ENCODE measurements at places on chromosomes 6 and 20. TPM values are rescaled to one million over a fixed set of nuclear protein-coding genes. Genes with fewer than 3 reads are reported as not detected.
A peak's percentile ranks its signal among the peaks of the same experiment; 100 is the strongest.

- DNase-seq = no peak
Observed at GRCh38 chr6:14380901-14381828, 263.6 kb downstream of the CD83 start.

- no peak for DNase-seq
Observed at GRCh38 chr6:32129297-32130088, 595 bp downstream of the FKBPL start.

- DNase-seq = no peak
Observed at GRCh38 chr6:122788208-122788607, 850 bp upstream of the SMPDL3A start.

DNA sequence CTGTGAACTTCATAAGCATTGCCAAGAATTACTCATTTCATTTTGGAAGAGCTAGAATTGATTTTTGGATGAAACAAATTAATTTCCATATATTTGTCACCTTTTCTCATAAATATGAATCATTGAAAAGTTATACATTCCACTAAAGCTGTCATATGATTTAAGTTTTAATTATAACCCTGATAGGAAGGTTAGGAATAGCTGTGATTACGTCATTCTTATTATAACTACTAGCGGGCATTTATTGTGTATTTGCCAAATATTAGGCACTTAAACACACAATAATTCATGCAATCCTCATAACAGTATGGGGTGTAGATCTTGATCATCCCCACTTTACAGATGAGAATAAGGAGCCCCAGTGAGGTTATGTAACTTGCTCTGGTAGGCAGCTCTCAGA is 77.4 kb upstream of the ENPP5 start:
- DNase-seq = no peak

DNA sequence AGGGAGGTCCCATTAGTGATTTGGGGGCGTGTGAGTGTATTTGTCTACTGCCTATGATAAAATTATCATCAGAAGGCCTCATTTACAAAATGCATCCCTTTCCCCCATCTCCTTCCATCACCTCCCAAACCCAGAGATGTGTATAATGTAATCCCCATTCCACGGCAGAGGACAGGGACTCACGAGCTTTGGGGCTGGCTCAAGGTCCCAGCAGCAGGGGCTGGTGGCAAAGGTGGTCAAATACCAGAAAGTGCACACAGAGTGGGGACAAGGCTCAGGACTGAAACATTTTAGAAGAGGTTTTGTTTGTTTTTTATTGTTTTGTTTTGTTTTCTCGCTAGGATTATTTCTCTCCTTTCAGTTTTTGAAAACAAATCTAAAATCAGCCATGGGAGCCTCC is 68.5 kb upstream of the TOP1 start:
- no peak for DNase-seq

GRCh38 chr20:10565191-10565921 is 108.4 kb downstream of the JAG1 start:
- DNase-seq = peak; percentile 53

SRSF12 gene
- total RNA-seq = 0.10 TPM

TRIM38 gene
- total RNA-seq = 5.2 TPM

GGTLC1 gene
- not detected for total RNA-seq

DNA sequence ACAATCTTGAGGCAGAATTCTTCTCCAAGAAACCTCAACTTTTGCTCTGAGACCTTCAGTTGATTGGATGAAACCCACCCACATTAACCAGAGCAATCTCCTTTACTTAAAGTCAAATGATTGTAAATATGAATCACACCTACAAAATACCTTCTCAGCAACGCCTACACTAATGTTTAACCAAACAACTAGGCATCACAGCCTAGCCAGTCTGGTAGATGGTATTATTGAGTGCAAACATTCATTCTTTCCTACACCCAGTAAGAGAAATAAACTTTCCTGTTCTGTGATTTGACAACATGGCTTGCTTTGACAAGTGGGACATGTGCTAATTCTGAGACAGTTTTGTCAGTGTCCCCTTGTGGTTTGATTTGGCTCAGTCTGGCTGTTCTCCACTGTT is 252.2 kb downstream of the HACE1 start:
- DNase-seq = no peak

DNA sequence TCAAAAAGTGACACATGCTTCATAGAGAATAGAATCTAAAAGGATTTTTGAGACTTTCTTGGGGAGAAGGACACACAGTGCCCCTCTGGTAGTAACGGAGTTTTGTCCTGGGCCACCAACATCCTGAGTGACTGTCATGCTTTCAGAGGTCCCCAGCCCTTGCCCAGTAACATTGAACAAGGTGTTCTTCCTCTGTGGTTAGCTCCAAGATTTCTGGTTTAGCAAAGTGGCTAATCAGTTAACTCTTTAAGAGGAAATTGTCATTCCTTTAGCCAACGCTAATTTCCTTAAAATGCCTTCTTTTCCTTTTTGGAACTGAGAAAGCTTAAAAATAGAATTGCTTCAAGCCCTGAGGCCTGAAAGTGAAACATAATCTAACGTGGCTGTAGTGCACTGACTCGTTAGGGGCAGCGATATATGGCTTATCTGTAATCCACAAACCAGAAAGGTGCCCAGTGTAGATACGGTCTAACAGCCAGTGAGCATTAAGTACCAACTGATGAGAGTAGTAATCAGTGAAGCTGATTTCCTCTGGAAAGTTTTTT is 7.8 kb downstream of the E2F3 start:
- DNase-seq = no peak

- no peak for DNase-seq
Observed at GRCh38 chr20:24682496-24682985, 213.1 kb downstream of the SYNDIG1 start.

ZBTB46 gene
- total RNA-seq = 6.8 TPM

PDE7B gene
- not detected for total RNA-seq

GRCh38 chr6:124119596-124119995 is 315.9 kb downstream of the NKAIN2 start:
- DNase-seq = no peak

BTN1A1 gene
- not detected for total RNA-seq

GRCh38 chr20:51199920-51200319 is 177.0 kb upstream of the KCNG1 start:
- no peak for DNase-seq

DNA sequence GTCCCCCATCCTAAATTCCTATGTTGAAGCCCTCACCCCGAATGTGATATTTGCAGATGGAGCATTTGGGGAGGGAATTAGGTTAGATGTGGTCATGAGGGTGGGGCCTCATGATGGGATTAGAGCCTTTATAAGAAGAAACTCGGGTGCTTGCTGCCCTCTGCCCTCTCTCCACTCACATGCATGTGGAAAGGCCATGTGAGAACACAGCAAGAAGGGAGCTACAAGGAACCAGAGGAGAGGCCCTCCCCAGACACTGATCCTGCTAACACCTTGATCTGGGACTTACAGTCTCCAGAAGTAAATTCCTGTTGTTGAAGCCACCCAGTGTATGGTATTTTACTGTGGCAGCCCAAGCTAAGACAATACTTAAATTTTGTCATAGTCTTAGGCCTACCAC is 69.6 kb upstream of the TULP1 start:
- no peak for DNase-seq

TNF gene
- total RNA-seq = not detected

DNA sequence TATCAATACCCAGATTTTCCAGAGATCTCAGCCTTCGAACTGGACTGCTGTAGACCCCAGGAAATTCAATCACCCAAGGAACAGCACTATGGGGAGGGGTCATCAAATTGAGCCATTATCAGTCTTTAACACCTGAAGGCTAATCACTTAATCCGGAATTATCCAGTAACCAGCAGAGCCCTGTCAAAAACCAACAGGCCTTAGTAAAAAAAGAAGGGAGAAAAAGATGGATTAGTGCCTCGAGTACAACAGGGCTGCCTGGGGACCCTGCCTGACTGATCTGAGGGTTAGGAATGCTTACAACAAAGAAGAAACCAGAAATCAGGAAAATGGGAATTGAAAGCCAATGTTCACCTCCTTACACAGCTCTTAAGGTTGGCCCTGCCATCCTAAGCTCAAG is 7.6 kb downstream of the RRAGD start:
- no peak for DNase-seq

DNA sequence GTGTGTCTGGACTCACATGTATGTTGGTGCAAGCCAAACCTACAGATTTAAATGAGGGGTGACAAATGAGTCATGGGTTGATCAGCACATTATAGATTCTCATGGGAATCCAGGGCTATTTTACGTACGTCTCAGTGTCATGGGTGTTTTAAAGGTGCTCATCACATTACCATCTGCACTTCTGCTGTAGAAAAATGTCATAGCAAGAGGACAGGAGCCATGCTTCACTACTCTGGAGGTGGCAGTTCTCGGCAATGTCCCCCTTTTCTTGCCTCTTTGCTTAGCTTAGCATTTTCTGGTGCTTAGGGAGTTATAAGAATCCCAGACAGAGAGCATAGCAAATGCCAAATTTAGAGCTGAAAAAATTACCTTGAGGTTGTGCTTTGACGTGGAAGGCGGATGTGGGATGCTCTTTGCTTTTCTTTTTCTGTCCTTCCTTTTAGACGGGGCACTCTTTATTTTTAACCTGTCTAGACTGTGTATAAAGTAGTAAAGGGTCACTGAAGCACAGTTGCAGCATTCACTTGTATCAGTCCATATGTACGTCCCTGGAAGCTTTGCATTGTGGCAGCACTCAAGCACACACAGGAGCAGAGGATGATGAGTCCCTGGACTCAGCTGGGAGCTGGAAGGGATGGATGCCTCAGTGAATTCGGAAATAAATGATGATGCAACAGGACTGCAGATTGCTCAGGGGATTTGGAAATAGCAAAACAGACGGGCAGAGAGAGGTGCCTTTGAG is 139.7 kb downstream of the SYNDIG1 start:
- no peak for DNase-seq

DNA sequence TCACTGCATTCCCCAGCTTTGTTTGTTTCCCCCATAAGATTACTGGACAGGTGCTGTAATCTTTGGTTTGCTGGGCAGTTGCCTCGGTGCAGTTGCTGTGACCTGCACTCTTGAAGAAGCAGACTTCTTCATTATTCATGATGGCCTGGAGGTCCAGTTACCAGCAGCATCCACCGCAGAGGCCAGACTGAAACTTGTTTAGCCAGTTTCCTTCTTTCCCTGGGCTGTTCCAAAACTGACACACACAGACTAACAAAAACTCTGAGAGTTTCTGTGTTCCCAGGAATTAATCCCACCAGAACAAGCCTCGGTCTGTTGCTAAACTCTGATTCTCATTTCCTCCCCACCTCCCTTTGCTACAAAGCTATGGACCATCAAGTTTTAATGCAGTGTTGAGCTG is 144.1 kb downstream of the QRSL1 start:
- DNase-seq = no peak

DLL1 gene
- 4.7 TPM for total RNA-seq

DNA sequence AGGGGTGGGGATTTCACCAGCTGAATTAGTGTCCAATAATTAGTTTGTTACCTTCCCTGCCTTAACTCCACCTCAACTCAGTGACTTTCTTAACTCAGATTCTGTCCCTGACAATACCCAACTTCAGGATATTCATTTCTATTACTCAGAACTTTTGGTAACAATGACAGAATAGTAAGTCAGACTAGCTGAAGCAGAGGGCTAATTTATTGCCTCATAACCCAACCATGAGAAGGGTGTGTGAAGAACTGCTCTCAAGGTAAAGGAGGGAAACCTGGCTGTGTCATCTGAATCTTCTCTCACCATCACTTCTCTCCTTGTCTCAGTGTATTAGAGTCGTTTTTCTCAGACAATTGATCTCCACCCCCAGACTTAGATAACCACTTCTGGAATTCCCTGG is 1.2 kb upstream of the PI3 start:
- DNase-seq = no peak

GRCh38 chr20:19826179-19826914 is 68.3 kb downstream of the RIN2 start:
- DNase-seq = no peak

SLC17A9 gene
- total RNA-seq = not detected

GRCh38 chr6:44339763-44340625 is 2.5 kb upstream of the SPATS1 start:
- DNase-seq = peak; percentile 87

GRCh38 chr6:97812940-97813339 is 529.9 kb upstream of the MMS22L start:
- DNase-seq = no peak

LY6G6D gene
- not detected for total RNA-seq

DNA sequence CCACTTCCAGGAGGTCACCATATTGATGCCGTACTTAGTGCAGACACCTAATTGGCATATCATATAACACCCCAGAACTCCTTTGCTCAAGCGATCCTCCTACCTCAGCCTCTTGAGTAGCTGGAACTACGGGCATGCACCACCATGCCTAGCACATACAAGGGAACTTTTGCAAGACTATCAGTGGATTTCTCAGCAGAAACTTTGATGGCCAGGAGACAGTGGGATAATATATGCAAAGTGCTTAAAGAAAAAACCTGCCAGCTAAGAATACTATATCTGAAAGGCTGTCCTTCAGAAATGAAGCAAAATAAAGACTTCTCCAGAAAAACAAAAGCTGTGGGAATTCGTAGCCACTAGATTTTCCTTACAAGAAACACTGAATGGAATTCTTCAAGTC is 387.1 kb downstream of the DHX35 start:
- DNase-seq = no peak

GRCh38 chr6:40809627-40810026 is 222.5 kb upstream of the LRFN2 start:
- peak; percentile 13 for DNase-seq

GRCh38 chr6:255041-255750 is 37.1 kb upstream of the DUSP22 start:
- DNase-seq = no peak

DNA sequence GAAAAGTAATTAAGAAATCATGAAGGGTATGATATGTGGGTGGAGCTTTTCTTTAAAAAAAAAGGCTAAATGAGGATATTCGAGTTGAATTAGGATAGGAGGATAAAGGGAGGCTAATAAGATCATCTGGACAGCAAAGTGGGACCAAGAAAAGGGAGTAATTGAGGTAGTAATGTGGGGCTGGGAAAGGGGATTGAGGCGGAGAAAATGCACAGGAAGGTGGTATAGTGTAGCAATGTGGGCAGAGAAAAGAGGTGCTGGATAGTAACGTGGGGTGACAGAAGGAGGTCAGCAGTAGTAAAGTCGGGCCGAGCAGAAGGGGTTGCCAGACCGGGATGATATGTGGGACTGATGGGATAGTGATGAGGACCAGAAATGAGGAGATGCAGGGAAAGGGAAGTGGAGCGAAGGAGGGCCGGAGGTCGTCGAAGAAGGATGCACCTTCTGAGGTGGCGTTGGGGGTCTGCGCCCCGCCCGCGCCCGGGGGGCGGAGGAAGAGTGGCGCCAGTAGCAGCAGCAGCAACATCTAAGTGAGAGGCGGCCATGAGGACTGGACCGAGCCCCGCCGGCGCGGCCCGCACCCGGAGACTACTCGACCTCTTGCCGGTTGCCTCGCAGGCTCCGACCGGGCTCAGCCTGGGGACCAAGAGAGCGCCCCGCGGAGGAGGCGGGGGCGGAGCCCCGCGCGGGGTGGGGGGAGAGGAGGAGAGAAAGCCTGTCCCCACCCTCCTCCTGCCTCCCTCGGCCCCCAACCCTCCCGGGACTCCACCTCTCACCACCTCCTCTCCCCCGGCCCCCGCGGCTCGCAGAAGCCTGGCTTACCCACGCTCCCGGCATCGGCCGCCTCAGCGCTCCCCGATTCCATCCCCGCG is 887 bp downstream of the GABBR1 start:
- peak; percentile 67 for DNase-seq
